Activated T-cell treated with anti-CD3 and anti-CD28 coated beads for 4 hours (primary cell): ENCODE measurements at places on chromosomes 12 and 14.

DNA sequence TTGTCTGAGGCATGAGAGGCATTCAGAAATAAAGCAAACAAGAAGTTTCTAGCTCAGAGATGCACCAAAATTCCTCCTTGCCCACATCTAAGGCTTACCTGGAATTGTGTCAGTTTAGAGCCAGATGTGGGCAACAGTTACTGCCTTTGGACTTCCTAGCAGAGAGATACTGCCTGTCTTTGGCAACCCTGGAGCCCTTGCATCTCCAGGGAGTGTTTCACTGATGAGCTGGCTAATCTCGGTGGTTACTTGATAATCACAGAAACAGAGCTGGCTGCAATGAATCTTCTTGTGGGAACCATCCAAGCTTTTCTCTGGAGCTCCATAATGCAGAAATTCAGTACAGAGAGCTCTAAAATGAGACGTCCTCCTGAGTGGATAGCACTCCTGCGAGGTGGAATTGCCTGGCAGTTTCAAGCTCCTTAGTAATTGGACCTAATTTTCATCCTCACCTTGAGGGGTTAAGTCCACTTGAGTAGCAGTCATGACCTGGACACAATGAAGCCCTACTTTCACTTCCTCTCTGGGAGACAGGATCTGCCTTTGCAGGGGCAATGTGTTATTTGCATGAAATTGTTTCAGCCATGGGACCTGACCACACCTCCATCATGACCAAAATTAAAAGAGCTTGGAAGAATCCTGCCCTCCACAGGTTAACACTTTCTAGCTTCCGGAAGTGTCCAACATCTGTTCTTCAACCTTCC, 108.8 kb upstream of the ARHGAP5 start:
- no peak for DNase-seq

DNA sequence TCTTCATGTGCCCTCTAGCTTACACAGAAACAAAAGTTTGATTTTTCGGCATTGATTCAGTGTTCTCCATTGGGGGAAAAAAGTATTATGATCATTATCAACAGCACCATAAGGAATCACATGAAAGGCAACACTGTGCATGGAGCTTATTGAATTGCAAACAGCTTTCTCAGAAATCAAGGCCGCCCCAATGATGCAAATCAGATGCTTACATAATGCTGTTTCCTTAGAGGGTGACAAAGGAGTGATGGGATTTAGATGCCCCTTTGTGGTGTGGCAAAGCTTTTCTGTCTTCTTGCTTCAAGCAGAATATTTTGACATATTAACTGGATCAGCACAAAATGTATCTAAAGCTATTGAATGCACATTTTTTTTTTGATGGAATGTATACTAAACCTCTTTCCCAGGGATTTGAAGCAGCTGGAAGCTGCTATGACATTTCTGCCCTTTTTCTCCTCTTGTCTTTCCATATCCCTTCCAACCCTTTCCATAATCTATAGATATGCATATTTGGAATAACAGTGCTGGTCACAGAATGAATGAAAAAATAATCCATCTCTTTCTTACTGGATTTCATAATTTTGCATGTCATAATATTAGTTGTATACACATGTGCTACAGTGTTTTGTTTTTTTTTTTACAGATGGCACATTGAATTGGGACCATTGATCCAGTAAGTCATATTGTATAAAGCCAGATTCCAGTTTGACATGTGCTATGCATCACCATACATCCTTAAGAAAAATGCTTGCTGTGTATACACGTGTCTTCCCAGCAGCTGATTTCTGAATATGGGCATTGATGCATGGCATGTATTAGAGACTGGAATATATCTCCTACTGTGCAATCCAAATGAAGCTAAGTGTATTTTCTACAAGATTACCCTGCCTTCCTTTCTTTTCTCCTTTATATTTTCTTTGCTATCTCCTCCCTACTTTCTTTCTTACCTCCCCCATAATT, 259.7 kb upstream of the DCN start:
- DNase-seq = no peak

DNA sequence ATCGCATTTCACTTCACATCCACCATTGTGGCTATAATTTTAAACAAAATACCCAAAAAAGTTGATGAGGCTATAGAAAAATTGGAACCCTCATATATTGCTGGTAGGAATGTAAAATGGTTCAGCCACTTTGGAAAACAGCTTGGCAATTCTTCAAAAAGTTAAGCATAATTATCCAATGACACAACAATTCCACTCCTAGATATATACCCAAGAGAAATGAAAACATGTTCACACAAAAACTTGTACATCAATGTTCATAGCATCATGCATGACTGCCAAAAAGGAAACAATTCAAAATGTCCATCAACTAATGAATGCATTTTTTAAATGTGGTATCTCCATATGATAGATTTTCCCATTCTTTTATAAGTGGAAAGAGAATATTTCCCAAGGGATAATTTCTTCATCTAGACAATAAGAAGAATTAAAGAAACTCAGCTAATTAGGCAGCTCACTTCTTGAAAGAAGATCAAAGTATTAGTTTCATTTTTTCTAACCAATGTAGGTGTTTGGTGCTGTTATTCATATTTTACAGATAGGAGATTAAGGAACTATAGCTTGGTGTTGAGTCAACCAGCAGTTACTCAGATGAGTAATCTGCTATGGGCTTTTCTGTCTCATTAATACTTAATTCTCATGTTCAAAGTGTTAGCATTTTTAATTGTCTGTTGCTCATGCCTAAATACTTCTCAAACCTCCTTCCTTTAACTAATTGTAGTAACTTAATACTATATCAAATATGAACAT, 32.8 kb downstream of the YEATS4 start:
- DNase-seq = no peak

DNA sequence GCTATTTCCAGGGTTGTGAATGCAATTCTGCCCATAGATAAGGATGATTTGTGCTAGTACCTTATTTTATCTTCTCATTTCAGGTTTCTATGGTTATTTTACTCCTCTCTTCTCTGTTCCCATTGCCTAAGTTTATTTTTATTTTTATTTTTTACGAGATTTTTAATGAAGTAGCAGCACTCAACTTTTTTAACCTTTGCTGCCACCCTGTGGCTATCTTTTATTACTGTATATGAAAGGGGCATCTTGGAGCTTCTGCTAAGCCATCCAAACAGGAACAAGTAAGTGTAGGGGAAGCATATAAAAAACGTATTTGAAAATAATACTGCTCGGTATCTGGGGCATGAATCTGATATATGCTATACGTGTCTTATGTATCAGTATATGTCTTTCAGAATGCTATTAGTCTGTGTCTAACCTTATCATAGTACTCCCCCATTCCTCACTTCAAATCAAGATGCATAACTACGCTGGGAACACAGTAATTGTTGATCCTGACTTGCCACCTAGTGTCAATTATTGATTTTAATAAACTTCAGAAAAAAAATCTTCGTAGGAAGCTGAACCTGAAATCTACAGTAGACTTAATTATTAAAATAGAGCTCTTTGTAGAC, 60.3 kb downstream of the KLRG1 start:
- no peak for DNase-seq

DNA sequence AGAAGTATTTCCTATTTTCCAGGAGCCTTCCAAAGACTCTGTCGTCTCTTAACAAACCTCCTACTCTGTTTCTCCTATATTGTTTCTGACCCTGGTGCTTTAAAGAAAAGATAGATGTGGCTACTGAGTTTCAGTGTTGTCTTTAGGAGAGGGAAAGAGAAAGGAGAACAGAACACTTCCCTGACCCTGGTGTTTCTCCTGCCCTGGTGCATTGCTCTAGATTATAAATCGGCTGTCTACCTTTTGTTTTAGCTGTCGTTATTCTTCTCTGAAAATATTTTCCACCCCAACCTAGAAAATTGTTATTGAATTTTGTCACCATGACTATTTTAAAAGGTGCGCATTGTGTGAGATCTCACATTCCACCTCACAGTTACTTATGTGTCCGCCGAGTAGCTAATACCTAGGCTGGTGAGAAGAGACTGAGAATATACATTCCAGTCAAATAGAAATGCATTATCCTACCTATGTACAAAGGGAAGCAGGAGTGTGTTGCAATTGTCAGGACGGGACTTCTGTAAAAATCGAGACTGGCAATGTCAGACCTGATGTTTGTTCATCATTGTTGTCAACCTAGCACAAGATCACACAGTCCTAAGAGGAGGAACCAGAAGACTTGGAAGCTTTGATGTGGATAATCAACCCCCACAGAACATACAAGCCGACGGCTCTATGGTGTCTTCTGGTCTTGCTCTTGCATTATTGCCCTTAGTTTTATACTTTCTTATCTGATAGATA, 108.7 kb upstream of the SLC38A4 start:
- DNase-seq = no peak
